ENCODE measurements at places on chromosomes 4 and X.

DNA sequence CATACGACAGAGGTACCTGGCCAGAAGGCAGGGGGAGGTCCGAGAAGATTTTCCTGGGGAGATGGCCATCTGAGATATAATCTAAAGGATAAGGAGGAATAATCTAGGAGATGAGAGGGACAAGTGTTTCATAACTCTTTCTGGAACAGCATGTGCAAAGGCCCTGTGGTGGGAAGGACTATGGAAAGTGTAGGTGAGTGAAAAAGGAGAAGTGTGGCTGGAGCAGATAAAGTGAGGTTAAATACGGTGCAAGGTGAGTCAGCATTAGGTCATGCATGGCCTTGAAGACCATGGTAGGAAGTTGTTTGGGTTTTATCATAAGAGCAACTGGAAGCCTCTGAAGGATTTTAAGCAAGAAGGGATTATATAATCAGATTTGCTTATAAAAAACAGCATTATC lies 34.6 kb upstream of the MTM1 start:
- DNase-seq, result no peak

GRCh38 chrX:120585702-120586101 lies 18.2 kb upstream of the MCTS1 start:
- no peak for DNase-seq

- DNase-seq, result no peak
These were observed 21.5 kb downstream of the CXCL8 start for GRCh38 chr4:73761856-73762255.

DNA sequence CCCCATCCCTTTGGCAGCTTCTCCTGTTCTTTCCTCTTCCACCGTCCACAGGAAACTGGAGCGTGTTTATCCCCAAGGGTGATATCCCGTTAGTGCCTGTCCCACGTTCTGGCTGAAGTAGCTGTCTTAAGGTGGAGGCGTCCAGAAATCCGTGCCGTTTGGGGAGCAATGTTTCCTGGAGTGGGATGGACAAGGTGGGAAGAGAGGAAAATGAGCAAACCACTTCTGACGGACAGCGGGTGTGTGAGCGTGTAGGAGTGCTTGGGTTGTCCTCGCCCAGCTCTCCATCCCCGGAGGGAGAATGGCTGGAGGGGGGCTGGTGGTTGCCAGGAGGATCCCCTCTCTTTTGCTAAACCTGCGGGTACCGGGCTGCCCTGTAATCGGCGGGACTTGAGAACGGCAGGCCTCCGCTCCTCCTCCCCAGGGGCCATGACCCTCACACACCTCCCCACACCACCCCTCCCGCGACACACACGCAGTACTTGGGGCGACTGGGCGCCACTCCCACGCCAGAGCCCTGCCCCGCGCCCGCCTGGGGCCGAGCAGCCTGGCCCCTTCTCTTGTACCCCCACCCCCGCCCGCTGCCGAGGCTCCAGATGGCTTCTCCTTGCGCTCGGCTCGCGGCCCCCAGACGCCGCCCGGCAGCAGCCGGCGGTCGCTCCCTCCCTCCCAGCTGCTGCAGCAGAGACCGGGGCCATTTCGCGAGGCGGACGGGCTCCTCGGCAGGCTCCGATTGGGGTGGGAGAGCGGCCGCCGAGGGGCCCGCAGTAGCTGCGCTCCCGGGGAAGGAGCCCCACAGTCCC lies 13.9 kb upstream of the PRDM8 start:
- no peak for DNase-seq

- no peak for DNase-seq
These were observed 27.5 kb downstream of the SETD7 start for GRCh38 chr4:139528377-139529005.

- DNase-seq, result no peak
These were observed 97.1 kb downstream of the ENOX2 start for GRCh38 chrX:130805903-130806302.

- no peak for DNase-seq
These were observed 178.2 kb upstream of the HCCS start for GRCh38 chrX:10932842-10933440.

DNA sequence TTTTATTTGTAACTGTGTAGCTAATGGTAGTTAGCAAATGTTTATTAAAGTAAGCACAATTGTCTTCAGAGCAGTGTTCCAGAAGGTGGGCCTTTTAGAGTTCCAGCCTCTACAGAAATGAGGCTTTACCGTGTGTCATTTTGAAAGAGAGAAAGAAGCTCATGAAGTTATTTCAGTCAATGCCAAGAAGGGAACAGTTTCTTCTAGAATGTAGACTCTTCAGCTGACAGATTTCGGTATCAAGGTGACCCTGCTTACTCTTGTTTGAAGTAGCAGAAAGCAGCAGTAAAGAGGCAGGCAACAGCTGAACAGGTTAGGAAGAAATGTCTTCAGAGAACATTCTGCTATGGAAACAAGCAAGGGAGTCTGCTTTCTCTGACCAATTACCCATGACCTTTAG lies 93.6 kb downstream of the TASL start:
- DNase-seq, result no peak

- no peak for DNase-seq
These were observed 559 bp downstream of the SLC9A7 start for GRCh38 chrX:46758163-46758955.

GRCh38 chr4:106165351-106166010 lies 150.5 kb downstream of the TBCK start:
- no peak for DNase-seq

DNA sequence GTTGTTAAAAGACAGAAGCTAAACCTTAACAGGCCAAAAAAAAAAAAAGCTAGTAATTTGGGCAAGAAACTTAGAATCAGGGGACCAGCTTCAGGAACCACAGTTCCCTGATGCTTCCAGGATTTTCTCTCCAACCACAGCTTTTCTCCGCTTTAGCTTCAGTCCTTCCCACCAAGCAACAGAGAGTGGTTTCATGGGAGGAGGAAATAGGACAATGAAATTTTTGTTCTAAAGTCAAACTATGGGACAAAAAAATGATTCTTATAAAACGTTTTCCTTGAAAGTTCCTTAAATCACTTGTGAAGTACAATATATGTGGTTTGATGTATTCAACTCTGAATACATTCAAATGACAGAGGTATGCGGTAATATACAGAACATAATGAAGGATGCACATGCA lies 71.0 kb upstream of the DHX15 start:
- no peak for DNase-seq

- no peak for DNase-seq
These were observed 46.9 kb upstream of the GRXCR1 start for GRCh38 chr4:42845586-42845985.

- DNase-seq, result no peak
These were observed 8.2 kb upstream of the TEX11 start for GRCh38 chrX:70916754-70917153.

GRCh38 chr4:66524781-66525180 lies 854.5 kb upstream of the EPHA5 start:
- DNase-seq, result no peak

- no peak for DNase-seq
These were observed 14.4 kb upstream of the VCX start for GRCh38 chrX:7828594-7828993.

DNA sequence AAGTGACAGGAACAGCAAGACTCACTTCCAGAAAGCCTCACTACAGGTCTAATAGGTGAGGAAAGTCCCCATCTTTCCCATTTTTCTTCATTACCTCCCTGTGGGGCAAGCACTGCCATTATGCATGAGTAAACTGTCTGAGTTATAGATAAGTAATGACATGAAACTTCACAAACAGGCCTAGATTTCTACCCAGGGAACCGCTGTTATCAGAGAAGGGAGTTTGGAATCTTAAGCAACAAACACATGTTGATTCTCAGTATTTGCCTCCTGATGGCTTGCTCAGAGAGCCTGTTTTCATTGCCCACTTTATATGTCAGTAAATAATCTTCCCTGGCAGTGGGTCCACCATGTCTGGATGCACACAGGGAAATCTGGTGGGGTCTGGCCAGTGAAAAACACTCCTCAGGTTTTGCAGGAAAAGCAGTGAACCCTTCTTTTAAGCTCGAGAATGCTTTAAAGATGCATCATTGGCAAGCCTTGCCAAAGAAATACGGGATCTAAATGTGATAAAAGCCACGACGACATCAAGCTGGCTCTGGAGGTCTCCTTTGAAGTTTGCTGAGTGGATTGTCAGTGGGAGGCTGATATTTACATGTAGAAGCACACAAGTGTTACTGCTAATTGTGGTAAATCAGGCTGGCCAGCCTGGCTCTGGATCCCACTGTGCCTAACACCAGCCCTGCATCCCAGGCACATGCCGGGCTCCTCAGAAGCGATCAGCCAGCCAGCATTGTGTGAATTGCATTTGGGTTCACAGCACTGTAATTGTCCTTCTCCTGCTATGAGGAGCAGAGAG lies 25.2 kb downstream of the PDGFRA start:
- no peak for DNase-seq

DNA sequence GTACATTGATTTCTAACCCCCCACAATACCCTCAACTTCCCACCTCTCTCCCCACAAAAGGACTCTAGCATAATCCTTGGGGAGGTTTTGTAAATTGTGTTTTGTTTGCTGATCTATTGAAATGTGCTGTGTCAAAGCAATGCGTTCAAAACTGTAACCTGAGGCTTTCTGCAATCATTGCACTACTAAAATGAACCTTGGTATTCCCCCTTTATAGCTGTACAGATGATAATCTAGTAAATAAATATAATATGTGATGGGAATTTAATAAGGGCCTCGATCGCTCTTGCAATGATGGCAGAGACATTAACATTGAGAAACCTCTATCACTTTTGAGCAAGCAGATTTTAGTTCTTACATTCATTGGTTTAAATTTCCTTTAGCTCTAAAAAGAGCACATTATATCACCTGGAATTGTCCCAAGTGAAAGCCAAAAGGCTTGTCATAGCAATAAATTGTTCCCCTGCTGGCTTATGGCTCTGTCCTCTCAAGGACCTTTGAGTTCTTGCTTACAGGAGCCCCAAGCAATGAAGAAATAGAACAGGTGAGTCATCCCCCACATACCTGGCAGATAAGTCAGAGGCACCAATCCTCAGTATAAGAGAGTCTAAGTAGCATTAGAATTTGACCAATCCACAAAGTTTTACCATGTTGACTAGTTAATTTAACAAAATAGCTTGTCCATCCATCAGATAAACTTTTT lies 18.4 kb upstream of the ACE2 start:
- no peak for DNase-seq

- no peak for DNase-seq
These were observed 125.9 kb upstream of the PABPC4L start for GRCh38 chr4:134327274-134328122.

GRCh38 chr4:108466936-108467902 lies 153.2 kb upstream of the RPL34 start:
- no peak for DNase-seq

DNA sequence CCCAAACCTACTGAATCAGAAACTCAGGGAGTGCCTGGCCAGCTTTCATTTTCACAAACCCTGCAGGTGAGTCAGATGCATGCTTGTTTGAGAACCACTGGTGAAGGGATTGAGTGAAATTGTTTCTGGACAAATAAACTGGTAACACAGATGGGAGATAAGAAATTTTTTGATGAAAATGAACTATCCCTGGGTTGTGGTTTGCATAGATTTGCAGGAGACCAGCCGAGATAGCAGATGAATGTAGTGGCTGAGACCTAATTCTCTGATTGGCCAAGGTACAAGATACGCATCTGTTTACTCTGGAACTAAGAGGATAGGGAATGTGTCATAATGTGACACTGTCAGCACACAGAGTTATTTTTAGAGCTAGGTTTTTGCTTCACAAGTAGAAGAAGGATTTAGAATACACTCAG lies 117.8 kb upstream of the NOCT start:
- DNase-seq, result peak; percentile 22

DNA sequence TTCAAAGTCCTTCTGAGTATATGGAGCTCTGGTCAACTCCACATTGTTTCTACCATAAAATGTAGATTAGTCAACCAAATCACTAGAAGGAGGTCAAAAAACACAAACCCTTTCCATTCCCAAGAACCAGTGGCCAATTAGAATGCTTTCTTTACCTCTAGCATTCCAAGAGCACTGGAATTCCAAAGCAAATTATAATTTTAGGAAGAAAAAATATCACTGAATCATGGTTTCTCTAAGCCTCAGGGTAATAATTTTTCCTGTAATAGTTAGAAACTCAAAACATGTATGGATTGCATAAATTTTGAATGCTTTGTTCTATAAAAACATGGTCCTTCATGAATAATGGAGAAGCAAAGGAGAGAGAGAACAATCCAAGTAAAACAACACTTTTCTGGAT lies 39.5 kb downstream of the LEF1 start:
- DNase-seq, result no peak

DNA sequence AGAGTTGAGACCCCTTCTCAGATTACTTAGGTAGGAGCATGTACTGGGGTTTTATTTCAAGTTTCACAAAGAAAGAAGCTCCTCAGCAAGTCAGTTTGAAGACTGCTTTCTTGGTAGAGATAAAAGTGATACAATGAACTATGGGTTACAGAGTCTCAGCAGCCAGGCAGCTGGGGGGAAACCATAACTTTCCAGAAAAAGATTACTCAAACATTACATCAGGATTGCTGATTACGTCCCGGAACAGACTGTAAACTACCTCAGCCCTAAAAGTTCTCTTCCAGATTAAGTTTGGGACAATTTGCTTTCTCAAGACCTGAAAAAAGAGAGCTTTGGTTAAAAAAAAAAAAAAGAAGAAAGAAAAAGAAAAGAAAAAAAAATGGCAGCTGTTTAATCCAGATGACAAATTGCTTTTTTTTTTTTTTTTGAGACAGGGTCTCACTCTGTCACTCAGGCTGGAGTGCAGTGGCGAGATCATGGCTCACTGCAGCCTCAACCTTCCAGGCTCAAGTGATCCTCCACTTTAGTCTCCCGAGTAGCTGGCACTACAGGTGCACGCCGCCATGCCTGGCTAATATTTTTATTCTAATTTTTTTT lies 16.6 kb downstream of the SAT1 start:
- DNase-seq, result no peak

DNA sequence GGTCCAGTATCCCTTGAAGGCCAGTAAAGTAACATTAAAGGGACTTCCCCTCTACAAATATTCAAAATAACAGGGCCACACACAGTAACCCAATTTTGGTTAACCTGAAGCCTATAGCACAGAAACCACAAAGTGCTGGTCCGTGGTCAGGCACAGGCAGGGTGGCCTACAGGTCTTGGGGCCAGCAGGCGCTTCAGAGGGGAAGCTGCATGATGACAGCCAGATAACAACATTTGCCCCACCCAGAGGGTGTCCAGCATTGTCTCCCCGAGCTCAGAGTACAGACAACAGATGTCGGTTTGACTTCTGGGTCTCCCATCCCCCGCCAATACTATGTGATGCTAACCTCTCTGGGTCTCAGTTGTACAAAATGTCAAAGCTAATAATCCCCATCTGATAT lies 51.1 kb downstream of the SH3KBP1 start:
- DNase-seq, result no peak

GRCh38 chr4:133320576-133321170 lies 171.6 kb downstream of the PCDH10 start:
- DNase-seq, result peak; percentile 37

- DNase-seq, result no peak
These were observed 92.0 kb downstream of the NAA11 start for GRCh38 chr4:79233820-79234219.

DNA sequence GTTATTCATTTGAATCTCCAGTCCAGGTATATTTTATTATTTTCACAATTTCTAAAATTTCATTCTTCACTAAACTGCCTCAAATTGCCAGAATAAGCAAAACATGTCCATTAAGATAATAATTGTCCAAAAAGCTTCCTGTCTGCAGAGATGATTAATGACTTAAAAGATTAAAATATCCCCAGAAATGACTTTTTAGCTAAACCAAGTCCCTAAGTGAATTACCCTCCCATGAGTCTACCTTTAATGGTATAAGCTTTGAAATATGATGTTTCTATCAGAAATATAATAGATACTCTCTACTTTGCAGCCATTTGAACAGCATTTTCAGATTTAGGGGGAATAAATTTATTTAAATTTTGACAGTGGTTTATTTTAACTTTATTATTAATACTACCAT lies 289.2 kb upstream of the EMCN start:
- no peak for DNase-seq

All from NCI-H345 (cell line).